ENCODE measurements at places on chromosomes 7 and 10. TPM values are rescaled to one million over a fixed set of nuclear protein-coding genes. Genes with fewer than 3 reads are reported as not detected.

- H3K36me3 ChIP-seq = no peaks in the 10 kb centered on the region
These were observed 234.2 kb upstream of the FZD8 start for GRCh38 chr10:35876248-35876647.

- no peaks in the 10 kb centered on the region for H3K36me3 ChIP-seq
- DNase-seq = no peak
- peak overlapping the region; percentile 81 for H3K27ac ChIP-seq
- peaks cover 59% of the 10 kb centered on the region for H3K4me1 ChIP-seq
These were observed 109.8 kb downstream of the SH3PXD2A start for GRCh38 chr10:103745341-103746247.

DNA sequence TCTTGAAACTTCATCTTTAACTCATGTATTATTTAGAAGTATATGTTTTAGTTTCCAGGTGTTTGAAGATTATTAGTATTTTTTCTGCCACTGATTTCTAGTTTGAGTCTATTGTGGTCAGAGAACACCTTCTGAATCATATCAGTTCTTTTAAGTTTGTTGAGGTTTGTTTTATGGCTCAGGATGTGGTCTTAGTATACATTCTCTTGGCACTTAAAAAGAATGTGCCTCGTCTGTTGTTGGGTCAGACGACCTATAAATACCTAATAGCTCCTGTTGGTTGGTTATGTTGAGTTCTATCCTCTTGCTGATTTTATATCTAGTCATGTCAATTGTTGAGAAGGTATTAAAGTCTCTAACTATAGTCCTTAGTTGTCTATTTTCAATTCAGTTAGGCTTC is 15.9 kb downstream of the TDRD1 start:
- H3K27me3 ChIP-seq = no peaks in the 10 kb centered on the region
- no peak overlapping the region for H3K4me3 ChIP-seq
- H3K36me3 ChIP-seq = no peaks in the 10 kb centered on the region
- H3K4me1 ChIP-seq = no peaks in the 10 kb centered on the region

- no peak overlapping the region for H3K27ac ChIP-seq
- no peaks in the 10 kb centered on the region for H3K4me1 ChIP-seq
- no peak overlapping the region for H3K4me3 ChIP-seq
- no peaks in the 10 kb centered on the region for H3K27me3 ChIP-seq
- H3K36me3 ChIP-seq = no peaks in the 10 kb centered on the region
These were observed 8.9 kb downstream of the PROSER2 start for GRCh38 chr10:11832042-11832441.

- H3K27ac ChIP-seq = no peak overlapping the region
- no peaks in the 10 kb centered on the region for H3K4me1 ChIP-seq
- no peak for DNase-seq
- no peaks in the 10 kb centered on the region for H3K27me3 ChIP-seq
- no peaks in the 10 kb centered on the region for H3K36me3 ChIP-seq
- H3K4me3 ChIP-seq = no peak overlapping the region
These were observed 21.8 kb downstream of the ASZ1 start for GRCh38 chr7:117405519-117405918.

- no peaks in the 10 kb centered on the region for H3K4me1 ChIP-seq
- no peak overlapping the region for H3K27ac ChIP-seq
- DNase-seq = no peak
These were observed 162.9 kb upstream of the SMIM30 start for GRCh38 chr7:113281223-113281622.

DNA sequence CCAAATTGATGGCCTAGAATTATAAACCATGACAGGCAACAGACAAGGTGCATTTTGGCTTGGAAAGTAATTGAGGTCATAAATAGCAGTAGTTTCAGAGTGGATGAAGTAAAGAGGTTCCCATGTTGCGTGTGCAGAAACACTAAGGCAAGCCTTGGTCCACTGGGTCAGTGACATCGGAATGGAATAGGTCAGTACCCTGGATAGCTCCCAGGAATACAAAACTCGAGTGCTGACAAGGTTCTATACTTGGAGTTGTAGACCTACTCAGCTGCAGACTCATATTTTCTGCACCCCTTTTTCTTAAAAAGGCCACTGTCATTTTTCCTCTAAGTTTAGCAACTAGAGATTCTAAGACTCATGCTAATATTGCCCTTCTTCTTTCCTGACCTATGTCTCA is 132.8 kb downstream of the DYNC1I1 start:
- H3K27me3 ChIP-seq = no peaks in the 10 kb centered on the region
- no peak overlapping the region for H3K27ac ChIP-seq
- H3K36me3 ChIP-seq = no peaks in the 10 kb centered on the region
- H3K4me1 ChIP-seq = no peaks in the 10 kb centered on the region

Gene TRPV5
- total RNA-seq = not detected

- H3K4me1 ChIP-seq = no peaks in the 10 kb centered on the region
- H3K27ac ChIP-seq = no peak overlapping the region
- DNase-seq = no peak
- H3K4me3 ChIP-seq = no peak overlapping the region
- no peaks in the 10 kb centered on the region for H3K36me3 ChIP-seq
These were observed 531.1 kb upstream of the STEAP1 start for GRCh38 chr7:89623018-89623672.

DNA sequence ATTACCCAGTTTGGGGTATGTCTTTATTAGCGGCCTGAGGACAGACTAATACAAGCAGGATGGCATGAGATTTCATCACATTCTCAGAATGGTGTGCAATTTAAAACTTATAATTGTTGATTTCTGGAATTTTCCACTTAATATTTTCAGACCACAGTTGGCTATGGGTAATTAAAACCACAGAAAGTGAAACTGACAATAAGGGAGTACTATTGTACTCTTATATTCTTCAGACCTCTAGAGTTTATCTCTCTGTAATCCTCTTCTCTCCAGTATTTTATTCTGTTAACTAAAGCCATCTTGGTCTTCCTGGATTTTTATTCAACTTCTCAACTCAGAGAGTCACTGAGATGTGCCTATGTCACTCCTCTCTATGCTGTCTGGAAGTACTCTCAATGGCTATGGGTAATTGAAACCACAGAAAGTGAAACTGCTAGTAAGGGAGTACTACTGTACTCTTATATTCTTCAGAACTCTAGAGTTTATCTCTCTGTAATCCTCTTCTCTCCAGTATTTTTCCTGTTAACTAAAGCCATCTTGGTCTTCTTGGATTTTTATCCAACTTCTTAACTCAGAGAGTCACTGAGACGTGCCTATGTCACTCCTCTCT is 118.3 kb downstream of the PPP1R17 start:
- H3K27me3 ChIP-seq = no peaks in the 10 kb centered on the region
- DNase-seq = no peak
- H3K4me3 ChIP-seq = no peak overlapping the region
- no peaks in the 10 kb centered on the region for H3K4me1 ChIP-seq
- H3K36me3 ChIP-seq = no peaks in the 10 kb centered on the region

Data from vagina (tissue), 2 donors.